Activated B cell treated with CpG ODN at 0.5 μM for 24 hours (primary cell): ENCODE measurements at places on chromosomes 6 and 20.
A peak's percentile ranks its signal among the peaks of the same experiment; 100 is the strongest.

DNA sequence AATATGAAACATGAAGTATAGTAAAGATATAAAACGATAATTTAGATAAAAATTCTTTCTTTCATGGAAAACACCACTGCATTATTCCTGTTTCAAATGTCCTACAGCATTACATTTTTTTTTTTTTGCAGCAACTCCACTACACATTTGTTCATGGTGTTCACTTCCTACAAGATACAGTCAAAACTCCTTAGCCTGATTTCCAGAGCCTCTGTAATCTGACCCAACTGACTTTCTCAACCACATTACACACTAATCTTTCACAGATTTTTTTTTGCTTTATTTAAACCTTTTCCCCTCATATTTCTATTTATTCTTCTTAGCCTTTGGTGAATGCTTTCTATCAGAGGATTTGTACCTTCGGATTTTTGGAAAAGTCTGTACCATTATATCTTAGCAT, 176.5 kb upstream of the PDE7B start:
- DNase-seq: no peak
- no peaks in the 10 kb centered on the region for H3K36me3 ChIP-seq

DNA sequence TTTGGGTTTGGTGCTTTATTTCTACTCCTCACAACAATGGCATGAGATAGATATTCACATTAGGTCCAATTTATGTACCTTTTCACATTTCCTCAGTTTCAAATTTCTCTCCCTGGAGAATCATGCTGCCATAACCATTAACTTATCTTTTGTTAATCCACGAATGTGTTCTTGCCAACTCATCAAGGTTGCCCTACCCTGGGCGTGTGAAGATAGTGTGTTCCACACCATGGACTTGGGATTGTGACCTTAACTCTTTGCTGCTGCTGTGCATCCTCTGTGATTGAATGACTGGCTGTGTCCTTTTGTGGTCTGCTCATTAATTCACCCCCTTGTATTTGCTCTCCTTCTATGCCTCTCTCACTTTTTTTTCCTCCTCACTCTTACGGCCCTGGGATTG, 34.2 kb upstream of the SNRPB2 start:
- no peaks in the 10 kb centered on the region for H3K36me3 ChIP-seq
- no peak overlapping the region for H3K4me3 ChIP-seq
- DNase-seq: no peak
- no peak overlapping the region for H3K27ac ChIP-seq

GRCh38 chr6:168277274-168277669, 42.3 kb downstream of the DACT2 start:
- H3K27me3 ChIP-seq: peaks cover 14% of the 10 kb centered on the region
- DNase-seq: no peak
- H3K27ac ChIP-seq: no peak overlapping the region
- H3K4me3 ChIP-seq: no peak overlapping the region
- H3K4me1 ChIP-seq: no peaks in the 10 kb centered on the region

DNA sequence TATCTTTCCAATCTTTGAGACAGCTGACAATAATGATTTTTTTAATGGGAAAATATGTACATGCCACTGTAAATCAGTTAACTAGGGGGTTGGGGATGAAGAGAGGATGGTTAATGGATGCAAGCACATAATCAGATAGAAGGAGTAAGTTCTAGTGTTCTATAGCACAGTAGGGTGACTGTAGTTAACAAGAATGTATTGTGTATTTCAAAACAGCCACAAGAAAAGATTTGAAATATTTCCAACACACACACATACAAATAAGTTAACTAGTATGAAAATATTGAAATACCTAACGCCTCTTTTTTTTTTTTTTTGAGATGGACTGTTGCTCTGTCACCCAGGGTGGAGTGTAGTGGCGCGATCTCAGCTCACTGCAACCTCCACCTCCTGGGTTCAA, 153.4 kb upstream of the SALL4 start:
- H3K27ac ChIP-seq: no peak overlapping the region
- peaks cover 17% of the 10 kb centered on the region for H3K27me3 ChIP-seq
- H3K4me1 ChIP-seq: no peaks in the 10 kb centered on the region
- no peaks in the 10 kb centered on the region for H3K36me3 ChIP-seq
- H3K4me3 ChIP-seq: no peak overlapping the region

DNA sequence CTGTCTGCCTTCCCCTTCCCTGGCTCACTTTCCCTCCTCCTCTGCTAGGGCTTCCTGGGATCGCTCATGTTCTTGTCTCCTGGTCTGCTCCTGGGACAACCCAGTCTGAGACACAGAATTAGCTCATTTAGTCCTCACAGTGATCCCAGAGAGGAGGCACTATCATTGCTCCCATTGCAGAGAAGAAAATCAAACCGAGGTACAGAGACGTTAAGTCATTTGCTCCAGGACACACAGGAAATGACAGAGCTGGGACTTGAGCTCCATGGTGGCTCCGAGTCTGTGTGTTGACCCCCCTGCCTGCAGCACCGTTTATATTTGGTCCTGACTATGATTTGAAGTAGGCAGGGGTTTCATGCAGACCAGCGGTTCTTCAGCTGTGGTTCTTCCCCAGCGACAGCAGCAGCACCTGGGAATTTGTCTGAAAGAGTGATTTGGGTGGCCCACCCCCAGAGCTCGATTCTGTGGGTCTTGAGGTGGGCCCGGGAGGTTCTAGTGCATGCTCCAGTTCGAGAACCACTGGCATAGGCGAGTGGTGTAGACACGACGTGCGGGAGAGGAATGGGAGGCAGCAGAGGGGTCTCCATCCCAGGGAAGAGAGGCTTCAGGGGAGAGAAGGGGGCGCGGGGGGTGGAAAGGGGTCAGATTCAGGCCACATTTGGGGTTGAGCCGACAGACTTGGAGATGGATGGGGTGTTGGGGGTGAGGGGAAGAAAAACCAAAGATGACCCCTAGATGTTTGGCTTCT, 24.7 kb downstream of the PCK1 start:
- no peaks in the 10 kb centered on the region for H3K4me1 ChIP-seq
- no peaks in the 10 kb centered on the region for H3K36me3 ChIP-seq
- no peak overlapping the region for H3K27ac ChIP-seq

DNA sequence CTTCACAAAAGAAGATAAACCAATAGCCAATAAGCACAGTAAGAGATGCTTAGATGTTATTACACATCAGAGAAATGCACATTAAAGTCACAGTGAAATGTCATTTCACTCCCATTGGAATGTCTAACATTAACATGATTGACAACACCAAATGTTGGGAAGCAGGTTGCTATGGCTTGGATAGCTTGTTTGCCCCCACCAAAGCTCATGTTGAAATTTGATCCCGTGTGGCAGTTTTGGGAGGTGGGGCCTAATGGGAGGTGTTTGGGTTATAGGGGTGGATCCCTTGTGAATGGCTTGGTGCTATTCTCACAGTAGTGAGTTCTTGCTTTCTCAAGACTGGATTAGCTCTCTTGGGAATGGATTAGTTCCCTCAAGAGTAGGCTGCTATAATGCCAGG, 44.8 kb downstream of the MRAP2 start:
- DNase-seq: no peak
- no peak overlapping the region for H3K27ac ChIP-seq
- H3K4me3 ChIP-seq: no peak overlapping the region
- no peaks in the 10 kb centered on the region for H3K4me1 ChIP-seq
- H3K36me3 ChIP-seq: no peaks in the 10 kb centered on the region
- peaks cover 3% of the 10 kb centered on the region for H3K27me3 ChIP-seq

- DNase-seq: no peak
- no peak overlapping the region for H3K4me3 ChIP-seq
- H3K4me1 ChIP-seq: no peaks in the 10 kb centered on the region
- peaks cover 37% of the 10 kb centered on the region for H3K36me3 ChIP-seq
- no peak overlapping the region for H3K27ac ChIP-seq
Observed at GRCh38 chr6:57182017-57182432, 9.9 kb downstream of the BAG2 start.

GRCh38 chr6:7111095-7111690, 3.4 kb downstream of the RREB1 start:
- H3K27ac ChIP-seq: peak overlapping the region; percentile 86
- no peak overlapping the region for H3K4me3 ChIP-seq
- peaks cover 70% of the 10 kb centered on the region for H3K4me1 ChIP-seq
- no peaks in the 10 kb centered on the region for H3K27me3 ChIP-seq

DNA sequence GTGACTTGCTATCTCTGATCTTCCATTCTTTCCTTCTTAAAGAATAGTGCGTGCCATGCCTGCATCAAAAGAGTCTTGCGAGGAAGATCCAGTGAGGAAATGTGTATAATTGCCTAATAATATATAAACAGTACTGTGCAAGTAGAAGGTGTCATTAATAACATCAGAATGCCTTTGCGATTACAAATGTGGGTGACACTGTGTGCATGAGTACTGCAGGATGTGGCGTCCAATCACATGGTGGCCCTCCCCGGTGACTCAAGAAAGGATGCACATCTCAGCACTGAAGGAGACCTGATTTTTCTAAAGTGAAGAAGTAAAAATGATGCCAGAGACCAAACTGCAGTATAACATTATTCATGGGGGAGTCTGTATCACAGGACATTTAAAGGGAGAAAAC, 107.5 kb upstream of the EDN1 start:
- no peaks in the 10 kb centered on the region for H3K27me3 ChIP-seq
- DNase-seq: no peak
- H3K4me3 ChIP-seq: no peak overlapping the region
- no peaks in the 10 kb centered on the region for H3K36me3 ChIP-seq

GRCh38 chr6:134211297-134211696, 106.6 kb downstream of the SGK1 start:
- peaks cover 21% of the 10 kb centered on the region for H3K4me1 ChIP-seq
- H3K36me3 ChIP-seq: no peaks in the 10 kb centered on the region
- no peaks in the 10 kb centered on the region for H3K27me3 ChIP-seq
- no peak overlapping the region for H3K27ac ChIP-seq
